ENCODE measurements at places on chromosomes 12 and 14.

DNA sequence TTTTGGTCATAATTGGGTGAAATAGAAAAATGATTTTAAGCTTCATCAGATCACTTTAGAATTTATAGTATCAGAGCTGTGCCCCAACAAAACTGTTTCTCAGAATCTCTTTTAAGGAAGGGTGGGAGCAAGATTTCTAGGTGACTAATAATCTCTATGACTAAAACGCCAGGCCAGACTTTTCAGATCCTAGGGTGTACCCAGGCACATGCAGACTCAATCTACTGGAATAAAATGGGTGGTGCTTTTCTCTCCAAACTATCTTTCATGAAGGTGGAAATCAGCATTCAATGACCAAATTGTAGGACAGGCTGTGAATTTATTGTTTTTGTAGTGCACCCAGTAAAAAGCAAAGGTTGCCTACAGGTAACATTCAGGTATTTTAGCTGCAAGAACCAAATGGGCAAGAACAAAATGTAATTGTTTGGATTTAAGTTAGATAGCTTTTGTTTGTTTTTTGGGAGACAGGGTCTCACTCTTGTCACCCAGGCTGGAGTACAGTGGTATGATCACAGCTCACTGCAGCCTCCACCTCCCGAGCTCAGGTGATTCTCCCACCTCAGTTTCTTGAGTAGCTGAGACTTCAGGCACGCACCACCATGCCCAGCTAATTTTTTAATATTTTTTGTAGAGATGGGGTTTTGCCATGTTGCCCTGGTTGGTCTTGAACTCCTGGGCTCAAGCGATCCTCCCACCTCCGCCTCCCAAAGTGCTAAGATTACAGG, 49.5 kb downstream of the PPP2R5C start:
- H3K27ac ChIP-seq, result peak overlapping the region; percentile 97
- H3K4me1 ChIP-seq, result peaks cover 49% of the 10 kb centered on the region
- H3K36me3 ChIP-seq, result no peaks in the 10 kb centered on the region

GRCh38 chr14:99132821-99133635, 139.0 kb downstream of the BCL11B start:
- no peaks in the 10 kb centered on the region for H3K36me3 ChIP-seq
- peaks cover 26% of the 10 kb centered on the region for H3K4me1 ChIP-seq
- DNase-seq, result no peak
- no peak overlapping the region for H3K4me3 ChIP-seq
- no peaks in the 10 kb centered on the region for H3K27me3 ChIP-seq

DNA sequence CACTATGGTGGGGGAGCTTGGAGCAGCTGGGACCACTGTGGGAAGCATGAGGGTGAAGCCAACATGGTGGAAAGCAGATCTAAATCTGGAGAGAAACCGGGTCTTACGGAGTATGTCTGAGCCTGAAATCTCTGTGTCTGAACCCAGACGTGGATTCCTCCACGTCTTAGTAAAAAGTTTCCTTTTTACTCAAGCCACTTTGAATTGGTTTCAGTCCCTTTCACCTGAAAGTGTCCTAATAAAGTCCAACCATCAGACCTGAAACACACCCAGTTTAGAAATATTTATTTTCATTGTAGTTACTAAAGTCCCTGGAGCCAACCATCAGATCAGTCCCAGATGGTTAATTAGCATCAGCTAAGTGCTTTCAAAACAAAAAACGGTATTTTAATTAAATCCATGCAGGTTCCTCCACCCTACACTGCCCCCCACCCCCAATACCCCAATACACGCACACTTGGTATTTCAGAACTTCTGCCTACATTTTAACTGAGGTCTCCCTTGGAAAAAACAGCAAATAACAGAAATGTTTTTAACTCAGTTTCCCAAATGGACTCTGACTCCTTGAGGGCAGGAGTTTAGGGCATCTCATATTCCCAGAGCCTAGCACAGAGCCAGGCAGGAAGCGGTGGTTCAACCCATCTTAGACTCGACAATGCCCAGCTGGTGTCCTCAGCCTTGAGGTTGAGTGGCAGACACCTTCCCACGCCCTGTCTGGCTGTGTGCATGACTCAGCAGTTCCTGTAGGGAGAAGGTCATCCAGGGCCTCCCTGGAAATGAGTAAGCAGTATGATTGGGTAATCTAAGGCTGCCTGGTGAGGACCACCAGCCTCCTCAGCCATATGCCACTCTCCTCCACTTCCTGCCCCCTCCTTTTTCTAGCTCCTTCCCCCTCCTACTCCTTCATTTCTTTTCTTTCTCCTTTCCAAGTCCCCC, 175.8 kb downstream of the TTC8 start:
- H3K4me1 ChIP-seq, result no peaks in the 10 kb centered on the region
- DNase-seq, result no peak
- H3K27ac ChIP-seq, result no peak overlapping the region
- H3K4me3 ChIP-seq, result no peak overlapping the region

DNA sequence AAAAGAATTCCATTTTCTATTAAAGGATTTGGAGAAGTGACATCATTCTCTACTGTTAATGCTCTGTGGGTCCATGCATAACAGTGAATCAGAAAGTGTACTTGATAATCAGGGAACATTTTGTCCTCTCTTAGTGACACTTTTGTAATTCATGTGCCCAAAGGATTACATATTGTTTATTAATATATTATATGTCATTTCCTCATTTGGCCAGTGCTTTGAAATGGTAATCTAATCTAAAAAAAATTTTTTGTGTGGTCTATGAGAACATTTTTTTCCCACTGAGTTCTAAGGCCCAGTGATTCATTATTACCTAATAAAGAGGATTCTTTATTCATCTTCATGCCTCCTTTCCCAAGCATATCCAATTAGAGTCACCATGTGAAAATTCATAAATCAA, 79.7 kb upstream of the MYF6 start:
- H3K36me3 ChIP-seq, result no peaks in the 10 kb centered on the region
- no peaks in the 10 kb centered on the region for H3K4me1 ChIP-seq
- no peaks in the 10 kb centered on the region for H3K27me3 ChIP-seq
- no peak overlapping the region for H3K4me3 ChIP-seq
- DNase-seq, result no peak

DNA sequence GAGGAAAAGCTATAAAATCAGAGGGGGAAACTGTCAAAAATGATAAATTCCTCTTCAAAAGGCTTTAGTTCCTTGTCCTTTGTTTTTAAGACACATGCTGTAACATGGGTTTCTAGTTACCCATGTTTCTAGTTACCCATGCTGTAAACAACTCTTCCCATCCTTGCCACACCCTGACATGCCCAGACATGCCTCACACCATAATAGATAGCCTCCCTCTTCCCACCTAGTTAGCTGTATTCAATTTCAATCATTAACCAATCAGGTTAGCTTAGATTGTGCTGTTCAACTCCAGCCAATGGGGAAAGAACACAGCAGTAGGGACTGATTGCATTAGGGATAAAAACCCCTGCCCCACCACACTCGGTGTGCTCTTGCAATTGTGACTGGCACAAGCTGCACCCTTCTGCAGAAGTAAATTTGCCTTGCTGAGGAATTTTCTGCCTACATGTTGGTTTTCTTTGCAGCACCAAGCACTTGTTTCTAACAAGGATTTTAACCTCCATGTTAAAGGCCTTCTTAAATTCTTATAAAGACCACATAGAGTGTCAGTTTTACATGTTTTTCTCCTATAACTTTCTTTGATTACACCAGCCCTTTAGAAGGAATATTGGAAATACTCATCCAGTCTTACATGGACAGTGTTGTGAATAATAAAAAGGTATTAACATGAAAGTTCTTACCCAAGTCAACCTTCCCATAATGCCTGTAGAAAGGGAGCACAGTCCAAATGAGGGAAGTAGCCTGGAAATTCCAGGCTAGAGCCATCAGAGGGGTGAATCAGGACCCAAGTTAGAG, 32.5 kb upstream of the LALBA start:
- H3K36me3 ChIP-seq, result no peaks in the 10 kb centered on the region
- no peak overlapping the region for H3K27ac ChIP-seq
- DNase-seq, result no peak
- no peaks in the 10 kb centered on the region for H3K4me1 ChIP-seq
- no peaks in the 10 kb centered on the region for H3K27me3 ChIP-seq

DNA sequence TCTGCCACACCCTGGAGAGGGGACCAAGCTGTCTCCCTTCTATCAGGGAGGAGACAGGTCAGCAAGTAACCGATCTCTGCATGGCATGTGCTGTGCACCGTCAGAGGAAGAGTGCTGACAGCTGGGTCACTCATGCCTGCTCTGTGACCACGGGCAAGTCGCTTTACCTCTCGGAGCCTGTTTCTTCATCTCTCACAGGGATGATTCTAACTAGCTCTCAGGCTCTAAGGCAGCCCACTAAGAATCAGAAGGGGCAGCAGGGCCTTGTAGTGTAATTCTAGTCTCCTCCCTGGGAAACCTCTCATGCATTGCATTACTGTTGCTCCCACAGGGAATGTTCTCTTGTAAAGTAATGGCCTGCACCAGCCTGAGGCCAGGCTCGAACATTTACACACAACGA, 11.9 kb downstream of the CD9 start:
- no peak overlapping the region for H3K4me3 ChIP-seq
- H3K27ac ChIP-seq, result no peak overlapping the region
- no peak for DNase-seq
- no peaks in the 10 kb centered on the region for H3K36me3 ChIP-seq

GRCh38 chr12:65532162-65532561, 253.7 kb downstream of the MSRB3 start:
- no peak for DNase-seq
- no peaks in the 10 kb centered on the region for H3K4me1 ChIP-seq
- H3K4me3 ChIP-seq, result no peak overlapping the region
- H3K27ac ChIP-seq, result no peak overlapping the region
- no peaks in the 10 kb centered on the region for H3K27me3 ChIP-seq

- DNase-seq, result no peak
- H3K4me3 ChIP-seq, result peak overlapping the region; percentile 66
- H3K4me1 ChIP-seq, result peaks cover 20% of the 10 kb centered on the region
- H3K27me3 ChIP-seq, result no peaks in the 10 kb centered on the region
These were observed 4.2 kb upstream of the AAAS start for GRCh38 chr12:53325511-53326061.

DNA sequence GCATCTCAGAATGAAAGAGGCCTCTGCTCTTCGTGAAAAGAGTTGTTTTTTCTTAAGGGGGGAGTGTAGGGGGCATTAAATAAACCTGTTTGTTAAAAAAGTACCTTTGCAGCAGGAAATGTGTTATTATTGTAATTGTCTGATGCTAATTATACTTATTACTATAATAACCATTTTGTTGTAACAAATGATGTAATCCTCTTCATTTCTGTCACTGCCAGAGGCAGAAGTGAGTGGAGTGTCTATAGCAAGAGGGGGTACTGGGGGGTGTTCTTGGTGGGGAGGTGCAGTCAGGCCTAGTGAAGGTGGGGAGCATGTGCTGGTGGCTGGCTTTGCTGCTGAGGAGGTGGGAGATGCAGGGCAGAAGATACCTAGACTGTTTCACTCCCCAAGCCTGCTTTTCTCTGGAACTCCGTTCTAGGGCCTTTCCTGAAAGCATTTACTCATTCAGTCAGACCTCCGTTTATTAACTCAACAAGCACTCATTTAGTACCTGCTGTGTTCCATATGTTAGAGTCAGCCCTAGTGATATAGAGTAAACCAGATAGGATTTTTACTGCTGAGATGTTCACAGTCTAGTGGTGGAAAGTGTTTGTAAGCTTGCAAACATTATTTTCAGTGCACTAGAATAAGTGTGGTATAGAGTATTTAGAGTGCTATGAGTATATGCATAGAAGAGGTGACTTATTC, 77.5 kb upstream of the CISTR start:
- no peaks in the 10 kb centered on the region for H3K4me1 ChIP-seq
- peaks cover 14% of the 10 kb centered on the region for H3K27me3 ChIP-seq
- no peak overlapping the region for H3K4me3 ChIP-seq
- no peak overlapping the region for H3K27ac ChIP-seq
- no peak for DNase-seq
- H3K36me3 ChIP-seq, result no peaks in the 10 kb centered on the region

- H3K36me3 ChIP-seq, result no peaks in the 10 kb centered on the region
- H3K27ac ChIP-seq, result no peak overlapping the region
- no peak overlapping the region for H3K4me3 ChIP-seq
- no peaks in the 10 kb centered on the region for H3K4me1 ChIP-seq
- DNase-seq, result no peak
These were observed 379.4 kb downstream of the ALG10 start for GRCh38 chr12:34401659-34402227.

DNA sequence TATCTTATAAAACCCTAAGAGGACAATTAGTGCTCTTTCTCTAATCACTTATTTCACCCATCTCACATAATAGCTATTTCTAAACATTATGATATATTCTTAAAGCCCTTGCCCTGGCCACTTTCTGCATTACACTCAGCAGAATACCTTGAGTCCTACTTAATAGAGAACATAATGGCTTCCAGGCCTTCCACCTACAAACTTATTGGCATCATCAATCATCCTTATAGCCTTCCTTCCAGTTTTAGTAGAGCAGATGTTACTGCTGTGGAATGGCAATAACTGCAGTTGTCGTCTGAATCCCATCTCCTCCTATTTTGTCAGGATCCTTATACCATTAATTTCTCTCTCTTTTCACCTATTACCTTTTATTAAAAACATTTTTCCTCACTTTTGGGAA, 1127.4 kb downstream of the LRFN5 start:
- H3K27me3 ChIP-seq, result no peaks in the 10 kb centered on the region
- no peak overlapping the region for H3K27ac ChIP-seq
- no peak overlapping the region for H3K4me3 ChIP-seq
- no peaks in the 10 kb centered on the region for H3K36me3 ChIP-seq
